Dermis microvascular lymphatic vessel endothelial cell (primary cell): ENCODE measurements at places on chromosomes 13 and 19. TPM values are rescaled to one million over a fixed set of nuclear protein-coding genes. Genes with fewer than 3 reads are reported as not detected.

The SBK2 gene
- total RNA-seq: not detected in 2 replicates

The CRTC1 gene
- total RNA-seq: 0.64 and 1.1 TPM in 2 replicates

The TNFSF13B gene
- total RNA-seq: 0.39 and 1.0 TPM in 2 replicates

The FGF22 gene
- not detected in 2 replicates for total RNA-seq

The RFX2 gene
- total RNA-seq: 1.3 and 5.7 TPM in 2 replicates

The SERTM1 gene
- total RNA-seq: under 0.01 TPM in 1 of 2 replicates, not detected in the other

The C19orf73 gene
- total RNA-seq: 0.13 and 0.25 TPM in 2 replicates

The ZSCAN4 gene
- total RNA-seq: not detected in 2 replicates
